ENCODE measurements at places on chromosomes 3 and 15.

GRCh38 chr15:68537097-68537496 lies 41.7 kb upstream of the CORO2B start:
- no peak for DNase-seq

DNA sequence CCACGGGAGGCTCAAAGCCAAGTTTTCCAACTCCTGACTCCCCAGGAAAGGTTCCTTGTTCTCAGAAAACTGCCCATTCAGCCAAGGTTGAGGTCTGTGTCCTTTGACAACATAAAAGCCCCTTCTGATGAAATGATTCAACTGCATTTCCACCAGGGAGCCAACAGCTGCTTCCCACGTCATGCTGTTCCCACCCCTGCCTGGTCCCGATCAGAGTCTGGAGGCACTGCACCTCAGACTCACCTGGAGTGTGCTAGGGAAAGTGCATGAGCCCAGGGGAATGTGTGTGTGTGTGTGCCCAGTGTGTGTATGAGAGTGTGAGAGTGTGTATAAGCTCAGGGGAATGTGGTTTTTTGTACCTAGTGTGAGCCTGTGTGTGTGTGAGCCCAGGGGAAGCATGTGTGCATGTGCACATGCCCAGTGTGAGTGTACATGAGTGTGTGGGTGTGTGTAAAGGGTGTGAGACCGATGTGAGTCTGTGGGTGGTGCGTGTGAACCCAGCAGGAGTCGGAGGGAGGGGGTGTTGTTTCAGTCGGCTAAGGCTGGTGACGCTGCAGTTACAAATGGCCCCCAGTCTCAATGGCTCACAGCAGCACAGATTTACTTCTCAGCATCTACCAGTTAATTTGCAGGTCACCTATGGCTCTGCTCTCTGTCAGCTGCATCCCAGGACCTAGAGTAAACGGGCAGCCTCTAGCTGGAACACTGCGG lies 20.3 kb upstream of the SLC6A1 start:
- no peak for DNase-seq

- DNase-seq: no peak
These were observed 19.5 kb downstream of the SIDT1 start for GRCh38 chr3:113551820-113552219.

- DNase-seq: peak; percentile 44
These were observed 3.6 kb upstream of the EIF4E3 start for GRCh38 chr3:71728632-71729342.

- peak; percentile 78 for DNase-seq
These were observed 452.8 kb downstream of the NAALADL2 start for GRCh38 chr3:175311946-175312345.

DNA sequence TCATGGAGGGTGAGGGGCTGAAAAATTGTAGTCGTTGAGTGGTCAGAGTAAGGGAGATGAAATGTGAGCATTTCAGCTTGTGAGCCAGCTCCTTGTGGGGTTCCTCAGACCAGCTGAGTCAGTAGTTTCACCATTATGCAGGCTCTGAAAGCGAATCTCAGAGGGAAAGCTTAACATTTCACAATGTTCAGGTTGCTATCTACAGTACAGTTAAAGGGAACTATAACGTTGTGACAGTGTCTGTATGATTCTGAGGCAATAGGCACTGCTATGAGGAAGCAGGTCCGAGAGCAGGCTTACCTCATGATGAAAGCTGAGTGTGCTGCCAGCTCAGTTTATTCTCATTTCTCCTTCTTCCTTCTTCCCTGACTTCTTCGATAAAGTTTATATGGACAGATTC lies 469.6 kb downstream of the EDEM1 start:
- peak; percentile 19 for DNase-seq

- DNase-seq: peak; percentile 36
These were observed 61.9 kb upstream of the C3orf80 start for GRCh38 chr3:160163229-160163878.

DNA sequence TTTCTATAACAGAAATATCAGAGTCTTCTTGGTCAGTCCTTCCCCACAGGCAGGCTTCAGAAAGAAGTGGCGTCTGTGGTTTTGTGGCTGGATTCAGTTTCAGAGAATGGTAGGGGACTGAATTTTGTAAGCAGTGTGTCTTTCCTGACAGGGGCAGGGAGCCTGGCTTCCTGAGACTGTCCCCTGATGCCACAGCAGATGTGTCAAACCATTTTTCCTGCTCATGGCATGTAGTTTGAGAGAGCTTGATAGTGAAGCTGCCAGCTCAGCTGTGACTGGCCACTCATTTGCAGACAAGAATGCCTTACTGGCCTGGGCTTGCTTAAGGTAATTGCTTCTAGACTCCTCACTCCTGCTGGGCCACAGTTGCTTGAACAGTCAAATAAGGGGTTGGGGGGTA lies 26.4 kb downstream of the LARS2 start:
- no peak for DNase-seq

GRCh38 chr3:66299891-66300290 lies 79.1 kb downstream of the SLC25A26 start:
- peak; percentile 60 for DNase-seq
